CD8-positive, alpha-beta T cell (primary cell): ENCODE measurements at places on chromosomes 5 and 9.

- DNase-seq, result no peak
These were observed 26.5 kb downstream of the ABL1 start for GRCh38 chr9:130861372-130862180.

- DNase-seq, result no peak
These were observed 44.4 kb upstream of the CPLX2 start for GRCh38 chr5:175826980-175827379.

- no peak for DNase-seq
These were observed 251.5 kb downstream of the SLF1 start for GRCh38 chr5:94869921-94870320.

DNA sequence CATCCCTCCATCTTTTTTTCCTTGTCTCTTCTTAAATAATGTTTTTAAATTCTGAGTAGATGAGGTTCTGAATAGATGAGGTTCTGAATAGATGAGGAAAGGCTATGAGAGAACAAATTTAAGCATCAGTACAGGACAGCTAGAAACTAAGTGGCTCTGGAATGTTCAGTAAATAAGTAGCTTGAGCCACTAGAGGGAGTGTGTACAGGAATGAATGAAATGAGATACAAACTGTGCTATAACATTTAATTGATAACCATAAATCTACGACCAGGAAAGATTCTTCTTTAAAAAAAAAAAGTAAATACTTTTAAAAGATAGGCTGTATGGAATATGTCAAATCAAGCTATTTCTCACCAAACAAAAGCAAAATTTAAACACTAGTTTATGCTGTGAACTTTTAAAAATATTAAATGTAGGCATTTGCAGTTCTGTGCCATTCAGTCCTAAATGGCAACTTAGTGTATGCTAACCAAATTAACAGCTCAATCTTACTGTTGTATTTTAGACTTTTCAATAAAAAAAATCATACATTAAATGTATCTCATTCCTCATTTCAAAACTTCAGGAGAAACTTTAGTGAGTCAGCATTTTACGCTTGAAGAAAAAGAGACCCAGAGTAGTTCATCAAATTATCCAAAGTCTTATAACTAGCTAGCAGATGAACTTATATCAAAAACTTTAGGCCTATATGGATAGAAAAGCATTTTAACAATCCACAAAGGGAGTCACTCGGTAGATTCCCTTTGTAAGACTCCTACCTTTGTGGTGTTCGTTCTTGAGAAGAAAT lies 70.4 kb upstream of the SNX2 start:
- DNase-seq, result no peak

GRCh38 chr5:126884269-126884819 lies 107.4 kb downstream of the LMNB1 start:
- no peak for DNase-seq

DNA sequence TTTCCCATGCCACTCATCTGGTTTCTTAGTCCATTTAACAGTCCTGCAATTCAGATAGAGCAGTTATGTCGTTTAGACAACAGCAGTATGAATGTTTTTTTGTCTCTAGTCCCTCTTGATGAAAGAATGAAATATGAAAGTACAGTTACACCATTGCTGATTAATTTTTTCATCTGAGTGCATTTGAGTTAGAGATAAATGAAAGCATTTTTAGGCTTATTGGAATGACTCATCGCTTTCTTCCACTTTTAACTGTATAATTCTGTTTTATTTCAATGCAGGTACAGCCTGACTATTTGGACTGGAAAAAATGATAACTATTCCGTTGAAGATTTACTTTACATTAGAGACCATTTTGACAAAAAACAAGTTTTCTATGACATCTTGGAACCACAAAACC lies 28.7 kb downstream of the ANKRD34B start:
- no peak for DNase-seq

- no peak for DNase-seq
These were observed 180.9 kb downstream of the ZNF462 start for GRCh38 chr9:107043886-107044285.

DNA sequence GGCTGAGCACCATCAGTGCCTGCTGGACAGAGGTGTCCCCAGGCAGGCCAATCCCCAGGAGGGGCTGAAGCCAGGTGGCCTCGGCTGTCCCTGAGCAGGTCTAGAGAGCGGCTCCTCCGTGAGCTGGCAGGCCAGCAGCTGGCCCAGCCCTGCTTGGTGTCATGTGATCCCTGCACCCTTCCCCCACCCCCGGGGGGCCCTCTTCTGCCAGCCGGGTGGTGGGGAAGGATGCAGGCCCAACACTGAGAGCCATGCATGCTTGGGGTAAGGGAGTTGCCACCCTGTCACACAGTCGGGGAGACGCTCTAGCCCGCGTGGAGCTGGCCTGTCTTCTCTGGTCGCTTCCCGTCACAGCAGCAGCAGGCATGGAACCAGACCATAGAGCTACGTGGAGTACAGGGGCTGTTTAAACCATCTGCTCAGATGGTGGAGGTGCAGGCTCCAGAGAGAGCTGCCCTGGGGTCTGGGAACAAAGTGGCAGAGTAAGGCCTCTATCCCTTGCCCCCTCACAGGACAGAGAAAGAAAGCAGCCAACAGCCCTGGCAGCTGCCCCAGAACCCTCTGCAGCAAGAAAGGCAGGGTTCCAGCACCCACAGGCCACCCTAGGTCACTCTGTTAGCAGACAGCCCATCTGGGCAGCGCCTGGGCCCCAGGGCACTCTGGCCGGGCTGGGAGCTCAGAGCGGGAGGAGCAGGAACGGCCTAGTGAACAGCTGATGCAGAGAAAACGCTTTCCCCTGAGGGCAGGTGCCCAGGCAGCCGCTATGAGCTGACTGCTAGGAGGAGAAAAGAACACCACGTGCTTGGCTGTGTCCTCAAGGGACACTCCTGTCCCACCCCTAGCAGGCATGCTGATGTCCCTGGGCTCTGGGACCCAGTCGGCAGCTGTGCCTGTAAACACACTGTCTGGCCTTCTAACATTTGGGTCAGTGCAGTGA lies 6.8 kb downstream of the RALGDS start:
- no peak for DNase-seq

DNA sequence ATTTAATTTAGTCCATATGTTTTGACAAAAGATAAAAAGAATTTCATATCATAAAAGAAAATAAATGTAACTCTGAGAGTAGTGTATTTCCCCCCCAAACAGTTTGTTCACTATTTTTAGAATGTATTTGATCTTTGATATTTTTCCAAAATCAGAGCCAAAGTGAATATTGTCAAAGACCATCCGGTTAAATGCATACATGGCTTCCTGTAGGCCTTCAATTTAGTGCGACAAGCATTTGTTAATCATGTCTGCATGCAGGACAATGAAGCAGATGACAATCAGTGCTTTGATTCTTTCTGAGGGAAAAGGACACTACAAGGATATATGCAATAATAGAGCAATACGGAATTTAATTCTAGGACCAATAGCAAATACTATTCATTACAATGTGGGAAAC lies 79.8 kb downstream of the ACTBL2 start:
- no peak for DNase-seq

DNA sequence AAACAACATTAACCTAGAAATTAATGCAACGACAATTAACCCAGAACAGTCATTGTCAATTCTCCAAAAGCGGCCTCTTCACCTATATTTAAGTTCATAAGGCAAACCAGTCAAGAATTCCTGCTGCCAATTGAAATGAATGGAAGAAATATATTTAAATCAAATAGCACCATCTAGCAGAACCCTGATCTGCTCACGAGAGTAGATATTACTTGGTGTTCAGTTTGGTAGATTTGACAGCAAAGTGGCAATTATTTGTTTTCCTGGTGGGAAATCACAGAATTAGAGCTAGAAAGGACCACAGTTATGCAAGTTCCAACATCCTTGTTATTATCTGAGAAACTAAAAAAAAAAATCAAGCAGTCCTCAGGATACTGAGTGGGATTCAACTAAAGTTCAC lies 2.3 kb downstream of the SSBP2 start:
- no peak for DNase-seq

DNA sequence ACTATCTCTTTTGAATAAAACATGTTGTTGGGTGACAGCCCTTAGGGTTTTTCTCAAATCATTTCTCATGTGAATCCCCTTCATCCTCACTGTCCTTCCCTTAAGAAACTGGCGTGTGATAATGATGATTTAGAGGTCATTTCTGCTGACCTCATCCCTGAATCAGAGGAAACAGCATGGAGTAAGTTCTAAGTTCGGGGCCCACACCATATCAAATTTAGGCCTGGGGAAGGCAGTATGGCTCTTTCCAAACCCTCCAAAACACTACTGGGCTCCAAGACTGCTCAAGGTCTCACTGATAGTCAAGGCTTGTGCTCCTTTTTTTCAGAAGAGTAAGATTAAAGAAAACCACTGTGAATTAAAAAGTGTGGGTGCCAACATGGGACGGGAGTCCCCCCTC lies 872 bp upstream of the SMIM3 start:
- DNase-seq, result no peak

DNA sequence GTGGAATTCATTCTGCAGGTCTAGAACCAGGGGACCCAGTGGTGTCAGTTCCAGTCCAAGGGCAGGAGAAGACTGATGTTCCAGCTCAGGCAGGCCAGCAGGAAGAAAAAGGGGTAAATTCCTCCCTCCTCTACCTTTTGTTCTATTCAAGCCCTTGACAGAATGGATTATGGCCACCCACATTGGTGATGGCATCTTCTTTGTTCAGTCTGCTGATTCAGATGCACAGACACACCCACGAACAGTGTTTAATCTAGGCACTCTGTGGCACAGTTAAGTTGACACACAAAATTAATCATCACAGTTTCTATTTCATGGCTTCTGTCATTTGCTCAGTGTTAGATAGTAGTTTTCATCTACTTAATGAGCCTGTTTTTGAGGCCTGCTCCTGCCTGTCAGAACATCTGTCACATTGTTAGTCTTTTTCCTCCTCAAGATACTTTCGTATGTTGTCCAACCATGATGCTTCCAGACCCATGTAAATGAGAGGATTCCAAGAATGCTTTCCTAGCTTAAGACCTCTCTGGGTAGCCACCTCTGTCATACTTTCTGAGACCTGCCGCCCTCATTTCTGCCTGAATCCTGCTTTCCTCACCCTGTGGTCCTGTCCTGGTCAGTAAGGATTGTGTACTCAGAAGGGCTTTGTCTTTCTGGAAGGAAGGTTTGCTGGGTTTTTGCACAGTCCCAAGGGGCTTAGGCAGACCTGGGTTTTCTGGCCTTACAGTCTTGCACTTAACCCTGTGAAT lies 72.5 kb downstream of the SPIN1 start:
- no peak for DNase-seq

DNA sequence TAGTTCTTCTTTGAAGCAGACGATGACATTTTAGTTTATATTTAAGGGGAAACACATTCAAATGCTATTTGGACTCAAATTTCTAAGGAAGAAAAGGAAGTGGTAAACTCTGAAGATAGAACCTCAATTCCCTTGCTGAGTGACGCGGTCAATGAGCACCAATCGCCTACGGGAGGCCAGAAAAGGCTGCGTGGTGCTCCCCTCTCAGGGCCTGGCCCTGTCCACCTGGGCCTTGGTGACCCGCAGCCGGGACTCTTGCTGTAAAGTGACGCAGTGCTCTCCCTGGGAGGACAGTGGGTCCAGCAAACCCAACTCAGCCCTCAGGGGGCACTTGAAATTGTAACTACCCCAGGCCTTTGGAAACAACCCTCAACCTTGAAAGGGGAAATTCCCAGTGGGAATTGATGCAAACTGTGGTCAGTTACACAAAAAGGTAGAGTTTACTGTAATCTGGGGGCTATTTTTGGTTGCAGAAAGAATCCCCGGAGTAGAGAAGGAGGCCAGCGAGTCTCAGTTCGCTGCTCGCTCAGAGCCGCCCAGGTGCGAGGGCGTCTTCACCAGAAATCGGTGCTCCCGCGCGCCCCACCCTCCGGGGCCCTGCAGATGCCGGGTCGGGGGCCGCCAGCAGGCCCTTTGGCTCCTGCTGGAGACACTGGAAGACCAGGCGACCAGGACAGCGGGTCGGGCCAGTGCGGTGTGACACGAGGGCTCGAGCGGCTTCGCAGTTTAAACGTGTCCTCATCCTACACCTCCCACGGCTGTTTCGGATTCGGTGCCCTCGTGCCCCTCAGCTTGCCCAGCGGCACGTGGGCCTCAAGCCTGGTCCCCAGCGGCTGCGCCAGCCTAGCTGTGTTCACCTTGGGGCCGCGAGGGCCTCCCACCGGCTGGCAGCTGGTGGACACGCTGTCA lies 1.4 kb upstream of the ANKRD33B start:
- DNase-seq, result no peak

DNA sequence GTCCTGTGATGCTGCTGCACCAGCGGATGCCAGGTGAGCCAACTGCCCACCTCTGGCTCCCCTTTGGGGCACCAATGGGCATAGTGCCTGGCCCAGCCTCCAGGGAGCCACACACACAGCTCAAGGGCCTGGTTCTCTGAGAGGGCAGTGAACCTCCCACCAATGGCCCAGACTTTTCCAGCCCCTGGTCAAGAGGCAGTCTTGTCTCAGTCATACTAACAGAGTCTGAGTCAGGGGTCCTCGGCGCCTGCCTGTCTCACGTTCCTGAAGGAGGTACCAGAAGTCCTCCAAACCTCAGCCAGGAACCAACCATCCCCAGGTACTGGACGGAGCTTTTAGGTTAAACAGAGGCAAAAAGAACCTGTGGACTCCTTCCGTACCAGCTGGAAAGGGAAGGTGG lies 121.1 kb downstream of the C5orf15 start:
- no peak for DNase-seq

- no peak for DNase-seq
These were observed 36.9 kb downstream of the FEM1C start for GRCh38 chr5:115507681-115508080.
